ENCODE measurements at places on chromosomes 3 and 15.

DNA sequence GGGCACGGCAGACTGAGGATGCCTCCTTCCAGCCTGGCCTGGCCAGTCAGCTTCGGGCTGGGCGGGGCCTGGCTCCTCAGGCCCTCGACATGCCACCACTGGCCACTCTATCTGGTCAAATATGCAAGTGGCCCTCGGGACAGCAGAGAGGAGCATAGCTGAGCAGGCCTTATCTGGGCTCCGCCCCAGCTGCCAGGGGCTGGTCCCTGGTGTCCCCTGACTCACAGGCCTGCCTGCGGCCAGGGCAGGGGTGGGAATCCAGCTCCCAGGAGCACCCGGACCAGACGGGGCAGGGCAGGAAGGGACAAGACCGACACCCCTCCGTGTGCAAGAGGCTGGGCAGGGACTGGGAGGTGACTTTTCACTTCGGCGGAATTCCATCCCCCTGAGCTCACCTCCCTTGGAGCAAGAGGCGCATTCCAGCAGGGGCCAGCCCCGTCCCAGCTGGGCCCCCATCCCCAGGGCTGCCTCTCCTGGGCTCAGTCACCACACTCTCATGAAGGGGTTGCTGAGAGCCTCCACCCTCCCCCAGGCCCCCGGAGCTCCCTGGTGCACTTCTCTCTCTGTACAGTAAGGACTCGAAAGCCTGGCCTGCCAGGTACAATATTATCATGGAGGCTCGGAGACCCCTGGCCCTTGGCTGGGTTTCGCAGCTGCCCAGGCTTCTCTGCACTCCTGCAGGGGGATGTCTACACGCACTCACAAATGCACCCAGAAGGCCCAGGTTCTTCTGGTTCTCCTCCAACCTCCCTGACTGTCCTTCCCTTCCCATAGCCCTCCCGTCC lies 29.5 kb downstream of the WNT7A start:
- no peak for DNase-seq

GRCh38 chr15:69467636-69468035 lies 15.0 kb downstream of the RPLP1 start:
- DNase-seq: no peak

GRCh38 chr15:55237219-55238130 lies 40.7 kb upstream of the RSL24D1 start:
- no peak for DNase-seq

DNA sequence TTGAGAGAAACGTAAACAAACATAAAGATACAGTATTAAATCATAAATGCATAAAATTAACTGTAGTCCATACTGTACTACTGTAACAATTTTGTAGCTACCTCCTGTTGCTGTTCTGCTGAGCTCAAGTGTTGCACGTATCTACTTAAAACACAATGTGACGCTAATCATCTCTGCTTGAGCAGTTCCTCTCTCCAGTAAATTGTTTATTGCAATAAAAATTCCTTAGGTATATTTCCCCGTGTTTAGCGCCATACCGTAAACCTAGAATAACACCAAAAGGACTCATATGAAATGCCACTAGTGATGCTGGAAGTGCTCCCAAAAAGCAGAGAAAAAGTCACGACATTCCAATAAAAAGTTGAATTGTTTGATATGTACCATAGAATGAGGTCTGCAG lies 152.3 kb downstream of the LRRN1 start:
- no peak for DNase-seq

DNA sequence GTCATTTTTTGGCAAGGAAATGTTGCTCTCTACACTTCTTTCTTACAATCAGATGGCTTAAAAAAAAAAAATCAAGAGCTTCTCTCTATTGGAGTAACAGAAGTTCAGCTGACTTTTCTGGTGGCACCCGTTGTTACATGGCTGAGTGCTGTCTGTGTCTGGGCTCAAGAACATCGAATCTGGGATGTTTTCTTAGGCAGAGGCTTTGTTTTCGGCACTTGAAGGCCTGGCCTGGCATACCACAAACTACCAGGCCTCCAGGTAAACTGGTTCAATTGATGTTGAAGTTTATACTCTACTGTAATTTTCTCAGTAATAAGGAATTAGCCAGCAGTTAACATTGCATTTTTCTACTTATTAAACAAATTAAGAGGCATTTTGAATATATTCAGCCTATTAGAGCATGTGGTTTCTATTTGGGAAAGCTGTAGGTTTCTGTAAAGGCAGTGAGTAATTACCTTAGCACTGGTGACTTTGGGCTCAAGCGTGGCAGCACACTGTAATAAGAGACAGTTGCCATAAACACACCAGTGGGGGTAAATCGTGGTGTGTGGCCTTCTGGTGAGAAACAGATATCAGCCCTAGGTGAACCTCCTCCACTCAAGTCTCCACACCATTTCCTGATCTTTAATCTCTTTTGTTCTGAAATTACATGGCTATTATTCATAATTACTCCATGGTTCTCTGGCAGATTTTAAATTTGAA lies 544.7 kb downstream of the MECOM start:
- DNase-seq: no peak

- DNase-seq: no peak
Measured at GRCh38 chr3:108970561-108970960, 16.9 kb upstream of the GUCA1C start.

DNA sequence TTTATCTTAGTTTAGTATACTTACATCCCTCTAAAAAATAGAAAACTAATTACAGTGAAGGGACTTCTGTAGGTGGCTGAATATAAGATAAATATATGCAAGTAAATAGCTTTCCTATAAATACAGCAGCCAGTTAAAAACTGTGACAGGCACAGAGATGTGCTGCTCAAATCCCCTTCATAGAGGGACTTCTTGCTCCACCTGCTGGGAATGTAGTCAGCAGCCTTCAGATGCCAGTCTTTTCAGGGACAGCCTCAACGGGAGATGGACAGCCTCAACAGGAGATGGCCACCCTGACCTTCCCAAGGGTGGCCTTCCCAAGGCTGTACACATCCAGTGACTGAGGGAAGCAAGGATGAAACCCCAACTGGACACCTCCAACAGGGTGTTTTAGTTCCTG lies 15.7 kb upstream of the PRR23E start:
- no peak for DNase-seq

DNA sequence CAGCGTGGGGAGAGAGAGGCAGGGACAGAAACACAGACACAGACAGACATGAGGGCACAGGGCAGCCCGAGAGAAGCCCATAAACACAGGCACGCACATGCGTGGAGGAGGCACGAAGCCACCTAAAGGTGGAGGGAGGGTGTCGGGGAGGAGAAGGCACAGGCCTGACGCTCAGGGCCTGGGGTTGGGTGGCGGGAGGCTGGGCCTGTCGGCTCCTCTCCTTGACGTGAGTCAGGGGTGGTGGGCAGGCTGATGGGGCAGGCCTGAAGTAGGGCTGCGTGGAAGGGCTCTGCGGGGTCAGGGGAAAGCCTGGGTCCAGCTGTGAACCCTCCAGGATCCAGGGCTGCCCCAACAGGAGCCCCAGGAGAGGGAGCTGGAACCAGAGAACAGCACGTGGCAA lies 74.2 kb downstream of the EPHB3 start:
- DNase-seq: no peak

- DNase-seq: no peak
Measured at GRCh38 chr3:5607581-5607980, 420.1 kb downstream of the EDEM1 start.
